Caco-2 (cell line): ENCODE measurements at places on chromosomes 4 and X. TPM values are rescaled to one million over a fixed set of nuclear protein-coding genes. Genes with fewer than 3 reads are reported as not detected.

Gene ERVMER34-1
- total RNA-seq, result 73.3 and 85.6 TPM in 2 replicates

Gene MSANTD1
- 0.93 and 0.95 TPM in 2 replicates for total RNA-seq

Gene XAGE2
- total RNA-seq, result 2.8 and 5.7 TPM in 2 replicates

Gene TIMP1
- total RNA-seq, result 3.9 and 5.0 TPM in 2 replicates

Gene AMTN
- not detected in 2 replicates for total RNA-seq

Gene BEX1
- total RNA-seq, result not detected in 2 replicates

Gene PLXNB3
- 0.16 TPM in 1 of 2 replicates, not detected in the other for total RNA-seq

Gene VEGFC
- total RNA-seq, result not detected in 2 replicates

Gene SPANXD
- total RNA-seq, result not detected in 2 replicates

Gene SLC26A1
- total RNA-seq, result 8.7 and 9.6 TPM in 2 replicates

Gene FRMPD4
- total RNA-seq, result not detected in 2 replicates

Gene S100G
- total RNA-seq, result not detected in 2 replicates

Gene SFRP2
- not detected in 2 replicates for total RNA-seq

Gene PGK1
- 391 and 425 TPM in 2 replicates for total RNA-seq

Gene RBMXL3
- not detected in 2 replicates for total RNA-seq

Gene UGT2A1
- not detected in 2 replicates for total RNA-seq

Gene NKAP
- 7.2 and 9.5 TPM in 2 replicates for total RNA-seq

Gene CENPVL1
- total RNA-seq, result not detected in 2 replicates

Gene CXCL6
- not detected in 2 replicates for total RNA-seq
